GM18507 (cell line): ENCODE measurements at places on chromosomes 2 and 18.

- DNase-seq = no peak
Measured at GRCh38 chr2:70982971-70983370, 4.5 kb downstream of the ANKRD53 start.

- no peak for DNase-seq
Measured at GRCh38 chr2:56587456-56587855, 403.7 kb downstream of the CCDC85A start.

- DNase-seq = no peak
Measured at GRCh38 chr2:191150600-191151330, at the start of gene STAT4. Gene STAT4, minus strand, starts transcription at chr2:191150994. Its CDS starts 2,791 bp downstream, at chr2:191148203.

GRCh38 chr2:62643100-62643471, 62.4 kb upstream of the EHBP1 start:
- DNase-seq = no peak

DNA sequence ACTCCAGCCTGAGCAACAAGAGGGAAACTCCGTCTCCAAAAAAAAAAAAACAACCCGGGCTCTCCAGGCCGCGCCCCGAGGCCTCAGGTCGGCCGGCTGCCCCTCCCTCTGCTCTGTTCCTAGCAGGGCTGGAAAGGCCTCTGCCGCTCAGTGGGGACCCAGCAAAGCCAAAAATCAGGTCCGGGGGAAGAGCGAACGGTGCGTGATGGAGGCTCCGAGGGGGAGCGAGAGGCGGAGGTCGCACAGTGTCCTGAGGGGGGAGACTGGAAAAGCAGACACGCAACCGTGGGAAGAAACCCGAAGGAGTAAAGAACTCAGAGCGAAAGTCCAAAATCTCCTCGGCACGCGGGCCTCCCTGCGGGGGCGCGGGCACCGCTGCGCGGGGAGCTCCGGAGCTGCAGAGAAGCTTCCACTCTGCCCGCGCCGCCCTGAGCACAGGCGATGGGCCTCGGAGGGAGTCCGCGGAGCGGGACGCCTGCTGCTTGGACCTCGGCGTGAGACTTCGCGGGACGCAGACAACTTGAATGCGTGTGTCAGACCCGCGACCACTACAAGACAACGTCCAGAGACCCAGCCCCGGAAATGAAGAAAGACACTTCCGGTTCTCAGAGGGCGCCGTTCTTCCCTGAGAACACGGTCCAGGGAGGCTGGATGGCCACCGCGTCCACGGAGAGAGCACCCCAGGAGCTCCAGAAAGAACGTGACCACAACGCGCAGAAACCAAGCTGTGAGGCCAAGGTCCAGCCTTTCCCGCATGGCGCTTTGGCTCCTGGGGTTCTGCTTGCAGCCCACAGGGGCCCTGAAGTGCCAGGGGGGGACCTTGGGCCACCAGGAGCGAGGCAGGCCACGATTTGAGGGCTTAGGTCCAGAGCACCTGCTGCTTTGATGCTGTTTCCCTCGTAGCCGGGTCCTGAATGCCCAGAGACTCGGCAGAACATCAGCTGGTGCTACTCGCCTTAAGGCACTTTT, 219.8 kb downstream of the DPP10 start:
- DNase-seq = no peak

- DNase-seq = no peak
Measured at GRCh38 chr2:127810156-127810618, 784 bp downstream of the WDR33 start.
